Activated CD8-positive, alpha-beta T cell treated with anti-CD3 and anti-CD28 coated beads, Interleukin-2, amount 10 ng/mL, durations not matched to agents 7 days and 5 days (primary cell): ENCODE measurements at places on chromosomes 2 and 18.
A peak's percentile ranks its signal among the peaks of the same experiment; 100 is the strongest.

- DNase-seq = no peak
Measured at GRCh38 chr2:136233298-136233697, 115.3 kb upstream of the CXCR4 start.

- DNase-seq = no peak
Measured at GRCh38 chr18:9849407-9850283, 36.1 kb upstream of the TXNDC2 start.

DNA sequence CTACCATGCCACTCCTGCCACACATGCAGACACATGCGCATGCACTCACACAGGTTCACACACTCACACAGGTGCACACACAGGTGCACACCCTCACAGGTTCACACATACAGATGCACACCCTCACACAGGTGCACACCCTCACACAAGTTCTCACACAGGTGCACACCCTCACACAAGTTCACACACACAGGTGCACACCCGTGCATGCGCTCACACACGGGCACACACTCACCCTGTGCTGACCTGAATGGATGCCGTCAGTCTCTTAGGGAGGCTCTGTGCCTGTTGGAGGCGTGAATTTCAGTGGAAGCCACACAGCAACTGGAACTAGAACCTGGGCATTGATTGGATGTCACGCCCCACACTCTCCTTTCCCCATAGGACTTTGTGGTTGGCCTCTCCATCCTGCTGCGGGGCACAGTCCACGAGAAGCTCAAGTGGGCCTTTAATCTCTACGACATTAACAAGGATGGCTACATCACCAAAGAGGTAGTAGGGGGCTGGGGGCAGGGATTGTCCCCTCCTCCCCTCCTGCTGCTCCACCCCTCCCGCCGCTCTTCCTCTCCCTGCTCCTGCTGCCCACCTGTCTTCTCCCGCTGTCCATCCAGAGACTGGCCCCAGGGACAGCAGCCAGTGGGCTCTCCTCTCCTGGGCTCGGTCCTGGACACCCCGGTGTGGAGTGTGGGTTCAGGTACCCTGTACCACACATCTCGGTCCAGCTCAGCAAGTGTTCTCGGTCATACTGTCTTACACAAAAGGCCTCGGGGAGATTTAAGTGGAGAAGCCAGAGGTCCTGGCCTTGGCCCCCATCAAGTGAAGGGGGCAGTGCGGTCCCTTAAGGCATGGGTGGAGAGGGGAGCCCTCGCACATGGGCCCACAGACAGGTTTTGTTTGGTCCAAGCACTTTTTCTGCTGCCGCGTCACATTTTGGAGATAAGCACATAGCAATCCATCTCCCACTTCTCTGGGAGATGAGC, 21.0 kb upstream of the FAHD2A start:
- no peak for DNase-seq

GRCh38 chr2:34808426-34808825, 1209.3 kb upstream of the FAM98A start:
- DNase-seq = no peak

DNA sequence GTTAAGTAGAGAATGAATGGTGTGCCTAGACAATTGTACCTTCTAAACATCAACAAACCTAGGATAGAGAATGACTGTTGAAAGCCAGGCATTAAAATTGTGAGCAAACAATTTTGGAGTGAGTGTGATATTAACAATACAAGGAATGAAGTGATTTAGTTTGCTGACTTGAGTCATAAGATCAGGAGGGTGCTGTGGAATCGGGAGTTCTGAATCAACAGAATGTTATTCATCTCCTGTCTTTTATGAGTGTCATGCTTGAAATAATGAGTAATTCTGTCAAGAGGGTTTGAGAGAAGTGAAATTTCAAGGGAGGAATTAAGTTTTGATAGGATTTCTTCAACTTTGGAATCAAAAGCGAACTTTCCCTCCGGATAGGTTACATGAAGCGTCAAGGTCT, 214.4 kb upstream of the DSEL start:
- no peak for DNase-seq

DNA sequence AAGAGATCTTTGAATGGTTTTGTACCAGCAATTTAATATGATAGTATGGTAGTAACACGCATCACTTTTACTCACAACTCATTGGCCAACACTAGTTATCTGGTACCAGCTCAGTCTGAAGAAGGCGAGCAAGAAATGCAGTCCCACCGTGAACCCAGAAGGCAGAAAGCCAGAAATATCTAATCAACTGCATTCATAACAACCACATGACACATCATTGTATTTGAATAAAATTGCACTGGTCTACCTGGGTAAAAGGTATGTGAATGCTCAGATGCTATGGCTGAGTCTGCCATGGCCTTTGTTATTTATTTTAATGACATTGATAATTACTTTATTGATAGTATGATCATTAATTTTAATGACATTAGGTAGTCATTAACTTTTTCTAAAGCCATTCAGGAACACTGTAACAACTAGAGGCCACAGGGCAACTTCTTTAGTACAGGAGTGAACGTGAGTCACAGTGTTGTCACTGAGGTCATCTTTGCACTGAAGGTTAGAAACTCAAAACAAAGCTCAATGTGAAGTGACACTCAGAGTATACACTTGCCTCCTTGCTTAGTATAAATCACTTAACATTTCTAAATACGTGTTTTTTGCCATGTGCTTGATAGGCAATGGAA, 475.6 kb upstream of the TNP1 start:
- no peak for DNase-seq

DNA sequence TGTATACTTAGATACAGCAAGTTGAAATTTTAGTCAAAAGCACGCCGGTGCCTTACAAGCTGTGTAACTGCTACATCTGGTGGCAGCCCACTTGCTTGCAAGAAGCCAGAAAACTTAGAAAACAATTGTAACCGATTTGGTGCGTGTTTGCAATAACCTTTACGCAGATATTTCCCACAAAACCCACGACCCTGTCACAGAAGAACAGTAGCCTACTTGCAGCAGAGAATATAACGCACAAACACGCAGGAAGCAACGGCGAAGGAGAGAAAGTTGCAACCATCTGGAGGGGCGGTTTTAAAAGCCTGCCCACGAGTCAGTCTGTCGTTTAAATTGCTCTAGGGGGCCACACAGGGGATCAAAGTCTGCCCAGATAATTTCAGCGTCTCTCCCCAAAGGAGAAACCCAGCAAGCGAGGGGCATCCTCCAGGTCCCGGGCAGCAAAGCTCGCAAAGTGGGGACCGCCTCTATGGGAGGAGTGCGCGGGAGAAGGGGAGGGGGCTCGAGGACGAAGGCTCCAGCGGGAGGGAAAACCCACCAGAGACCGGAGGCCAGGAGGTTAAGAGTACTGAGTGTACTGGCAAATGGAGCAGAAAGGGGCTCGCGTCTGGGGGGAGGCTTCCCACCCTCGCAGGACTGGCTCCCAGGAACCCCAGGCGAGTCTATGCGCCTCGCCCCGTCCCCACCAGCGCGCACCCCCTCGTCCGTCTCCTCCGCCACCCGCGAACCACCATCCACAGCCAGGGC, 1.1 kb downstream of the TLK1 start:
- peak; percentile 59 for DNase-seq

DNA sequence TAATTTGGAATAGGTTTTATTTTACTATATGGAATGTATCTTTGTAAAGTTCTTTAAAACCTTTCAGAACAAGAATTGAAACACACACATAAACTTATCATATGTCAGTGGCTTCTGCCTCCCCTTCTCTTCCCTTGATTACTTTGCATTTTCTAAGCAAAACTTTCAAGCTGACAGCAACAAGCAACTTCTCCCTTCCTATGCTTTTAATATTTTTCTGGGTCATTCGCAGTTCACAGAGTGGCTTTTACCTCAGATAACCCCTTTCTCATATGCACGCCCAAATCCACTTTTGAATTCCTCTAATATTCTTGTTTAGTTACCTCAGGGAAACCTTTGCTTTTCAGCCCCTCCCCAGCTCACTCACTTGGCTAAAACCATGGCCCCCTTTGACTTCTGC, 36.7 kb upstream of the CDC42EP3 start:
- DNase-seq = no peak

DNA sequence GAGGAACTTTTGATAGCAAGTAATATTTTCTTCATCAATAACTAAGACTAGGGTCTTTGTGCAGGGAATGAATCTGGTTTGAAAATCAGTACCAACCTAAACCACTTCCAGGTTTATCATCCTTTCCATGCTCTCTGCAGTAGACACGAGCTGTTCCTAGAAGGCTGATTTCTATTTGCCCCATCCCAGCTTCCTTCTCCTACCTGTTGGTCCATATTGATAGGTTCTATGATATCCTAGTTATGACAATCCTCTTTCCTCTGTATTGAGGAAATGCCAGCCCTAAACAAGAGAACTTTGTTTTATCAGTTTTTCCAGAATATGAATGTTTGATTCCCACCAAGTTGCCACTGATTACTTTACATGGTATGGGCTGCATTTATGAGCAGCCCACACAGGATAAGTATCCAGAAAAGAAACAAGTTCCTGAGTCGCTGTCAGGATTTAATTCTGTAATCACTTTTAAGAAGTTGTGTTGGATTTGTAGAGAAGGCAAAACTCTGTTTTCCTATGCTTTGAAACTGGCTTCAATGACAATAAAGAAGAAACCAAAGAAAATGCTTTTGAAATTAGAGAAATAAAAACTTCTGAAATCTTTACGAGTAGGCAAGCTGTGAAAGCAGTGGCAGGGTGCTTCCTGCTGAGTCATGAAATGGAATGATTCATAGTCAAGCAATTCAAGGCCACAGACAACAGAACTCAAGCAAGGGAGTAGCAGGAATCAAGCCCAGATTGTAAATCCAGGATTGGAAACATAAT, 37.3 kb upstream of the TANK start:
- DNase-seq = peak; percentile 31

DNA sequence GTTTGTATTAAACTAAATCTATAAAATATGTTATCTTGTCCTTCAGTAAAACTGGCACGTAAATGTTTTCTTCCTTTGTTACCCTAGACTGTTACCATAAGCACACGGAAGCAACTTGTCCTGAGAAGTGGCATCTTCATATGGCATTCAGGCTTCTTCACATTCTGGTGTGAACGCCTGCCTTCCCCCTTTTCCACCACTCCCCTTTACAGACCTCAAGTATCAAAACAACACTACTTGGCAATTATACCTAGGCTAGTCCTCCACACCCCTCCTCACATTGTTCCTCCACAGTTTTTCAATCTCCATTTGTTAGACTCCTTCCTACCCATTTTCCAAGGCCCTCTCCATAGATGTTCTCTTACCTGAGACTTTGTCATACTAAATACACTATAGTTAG, 2.9 kb downstream of the MEX3C start:
- no peak for DNase-seq

DNA sequence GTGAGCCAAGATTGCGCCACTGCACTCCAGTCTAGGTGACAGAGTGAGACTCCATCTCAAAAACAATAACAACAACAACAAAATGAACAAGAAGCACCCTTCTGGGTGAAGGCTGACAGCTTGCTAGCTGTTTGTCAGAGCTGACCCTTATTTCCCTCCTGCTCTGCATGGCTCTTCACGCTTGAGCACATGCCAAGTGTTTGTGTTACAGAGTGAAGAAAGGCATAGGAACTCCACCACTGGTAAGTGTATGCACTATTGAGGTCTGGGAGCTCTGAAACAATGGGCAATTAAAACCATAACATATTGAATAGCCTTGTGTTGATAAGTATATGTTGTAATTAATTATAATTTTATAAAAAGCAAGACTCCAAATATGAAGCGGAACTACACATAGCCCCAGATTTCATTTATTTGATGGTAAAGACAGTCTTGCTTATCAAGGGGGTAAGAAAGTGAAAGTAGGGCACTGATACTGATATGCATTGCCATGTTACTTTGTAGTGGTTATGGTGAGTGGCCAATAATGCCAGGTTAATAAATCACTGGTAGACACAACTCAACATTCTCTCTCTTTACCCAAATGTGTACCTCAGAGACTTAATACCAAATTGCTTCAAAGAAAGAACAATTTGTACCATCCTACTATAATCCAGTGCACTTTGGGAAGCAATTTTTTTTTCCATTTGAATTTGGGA, 163.4 kb downstream of the VWC2L start:
- no peak for DNase-seq

GRCh38 chr2:27781496-27781895, 10.0 kb downstream of the MRPL33 start:
- DNase-seq = no peak

GRCh38 chr2:158114516-158114915, 12.8 kb downstream of the UPP2 start:
- no peak for DNase-seq

DNA sequence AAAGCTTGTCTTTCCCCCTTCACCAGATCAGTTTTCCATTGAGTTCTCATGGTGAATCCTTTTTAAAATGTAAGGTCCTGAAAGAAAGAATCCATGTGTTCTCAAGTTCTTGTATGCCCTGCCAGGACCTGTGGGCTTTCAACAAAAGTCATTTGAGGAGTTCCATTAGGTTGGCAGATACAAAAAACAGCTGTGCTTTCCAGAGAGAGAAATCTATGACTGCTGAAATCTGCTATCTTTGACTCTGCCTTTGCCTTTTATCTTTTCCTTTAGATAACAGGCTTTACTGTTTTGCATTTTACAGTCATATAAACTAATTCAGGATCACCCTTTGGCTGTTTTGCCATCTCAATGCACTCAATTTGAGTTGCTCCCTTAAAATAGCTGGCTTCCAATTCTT, 59.7 kb downstream of the CXCR4 start:
- DNase-seq = no peak

- DNase-seq = no peak
Measured at GRCh38 chr2:162257425-162257824, 14.2 kb upstream of the FAP start.

- peak; percentile 84 for DNase-seq
Measured at GRCh38 chr2:28449488-28450395, 46.1 kb upstream of the PLB1 start.

DNA sequence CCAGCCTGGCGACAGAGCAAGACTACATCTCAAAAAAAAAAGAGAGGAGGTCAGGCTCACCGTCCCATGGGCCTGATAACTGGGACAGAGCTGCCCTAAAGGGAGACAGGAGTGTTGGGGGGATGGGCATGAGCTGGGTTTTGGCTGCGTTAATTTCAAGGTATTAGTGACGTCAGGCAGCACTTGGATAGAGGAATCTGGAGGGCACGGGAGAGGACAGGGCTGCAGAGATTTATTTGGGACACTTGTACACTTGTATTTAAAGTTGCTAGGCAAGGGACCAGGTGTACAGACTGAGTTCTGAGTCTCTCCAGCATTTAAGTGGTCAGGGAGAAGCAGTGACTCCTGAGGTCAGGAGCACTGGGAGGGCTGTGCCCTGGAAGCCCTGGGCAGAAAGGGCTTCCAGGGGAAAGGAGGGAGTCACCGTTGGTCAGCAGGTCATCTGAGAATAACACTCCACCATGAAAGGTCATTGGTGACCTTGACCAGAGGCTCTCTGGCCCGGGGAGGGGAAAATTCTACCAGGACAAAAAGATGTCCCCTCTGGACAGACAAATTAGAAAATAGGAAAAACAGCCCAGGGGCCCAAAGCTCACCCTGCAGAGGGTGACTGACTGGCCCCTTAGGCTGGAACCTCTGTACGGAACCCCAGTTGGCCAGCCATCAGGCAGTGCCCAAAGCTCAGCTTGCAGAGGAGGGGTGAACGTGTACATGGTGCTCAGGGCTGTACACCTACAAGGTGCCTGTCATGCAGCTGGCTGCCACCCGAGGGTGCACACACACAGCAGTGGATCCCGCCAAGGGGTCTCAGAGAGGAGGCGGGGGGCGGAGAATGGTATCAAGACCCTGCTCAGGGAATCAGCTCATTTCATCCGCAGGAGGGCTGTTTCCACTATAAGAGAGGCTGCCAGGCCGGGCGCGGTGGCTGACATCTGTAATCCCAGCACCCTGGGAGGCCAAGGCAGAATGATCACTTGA, 23.0 kb upstream of the CNNM3 start:
- no peak for DNase-seq

- DNase-seq = no peak
Measured at GRCh38 chr2:106516864-106517263, 29.7 kb downstream of the CD8B2 start.
